Panc1 (cell line): ENCODE measurements at places on chromosomes 1 and 21.

DNA sequence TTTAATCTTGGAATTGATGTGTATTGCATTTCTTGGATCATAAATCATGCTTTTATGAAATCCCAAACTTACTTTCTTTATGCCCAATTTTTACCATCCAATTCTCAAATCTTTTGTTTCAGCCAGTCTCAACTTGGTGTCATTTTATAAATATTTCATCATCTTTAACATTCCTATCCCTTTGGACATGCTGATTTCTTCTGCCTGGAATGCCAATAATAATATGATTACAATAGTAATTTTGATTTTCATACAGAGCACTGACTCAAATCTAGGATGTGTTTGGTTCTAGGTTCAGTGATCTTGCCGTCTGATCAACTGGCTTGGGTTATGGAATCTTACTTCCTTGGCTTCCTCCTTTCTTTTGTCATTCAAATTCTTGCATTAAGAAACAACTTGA is 12.8 kb downstream of the RRP15 start:
- no peak for DNase-seq

DNA sequence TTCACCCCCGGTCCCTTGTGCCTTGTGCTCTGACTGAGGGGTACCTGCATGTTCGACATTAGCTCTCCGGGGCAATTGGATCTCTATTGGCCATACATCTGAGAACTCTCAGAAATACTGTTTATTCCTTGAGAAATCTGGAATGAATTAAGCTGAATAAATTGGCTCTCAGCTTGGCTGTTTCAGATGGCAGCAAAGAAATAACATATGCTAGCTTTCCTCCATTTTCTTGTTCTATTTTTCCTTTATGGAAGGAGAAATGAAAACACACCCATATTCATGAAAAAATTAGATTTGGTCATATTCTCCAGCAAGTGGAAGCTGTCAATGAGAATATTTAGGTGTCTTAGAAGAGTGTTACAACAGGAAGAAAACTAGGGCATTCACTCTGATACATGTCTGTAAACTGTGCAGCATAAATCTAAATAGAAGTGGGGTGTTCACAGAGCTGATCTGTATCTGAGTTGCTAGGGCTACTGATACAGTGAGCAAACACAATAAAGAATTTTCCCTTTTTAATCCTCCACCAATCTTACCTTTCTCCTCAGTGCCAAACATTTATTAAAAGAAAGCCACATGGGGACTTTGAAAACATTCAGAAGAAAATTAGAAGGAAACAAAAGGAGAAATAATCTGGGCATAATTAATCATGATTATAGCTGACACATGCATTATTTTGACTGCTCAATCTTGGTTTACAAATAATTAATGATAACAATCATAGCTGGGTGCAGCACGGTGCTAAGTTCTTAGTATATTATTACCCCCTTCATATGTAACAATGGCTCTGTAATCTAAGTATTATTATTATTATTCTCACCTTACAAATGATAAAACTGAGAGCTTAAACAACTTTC is 671.9 kb upstream of the USP24 start:
- no peak for DNase-seq

DNA sequence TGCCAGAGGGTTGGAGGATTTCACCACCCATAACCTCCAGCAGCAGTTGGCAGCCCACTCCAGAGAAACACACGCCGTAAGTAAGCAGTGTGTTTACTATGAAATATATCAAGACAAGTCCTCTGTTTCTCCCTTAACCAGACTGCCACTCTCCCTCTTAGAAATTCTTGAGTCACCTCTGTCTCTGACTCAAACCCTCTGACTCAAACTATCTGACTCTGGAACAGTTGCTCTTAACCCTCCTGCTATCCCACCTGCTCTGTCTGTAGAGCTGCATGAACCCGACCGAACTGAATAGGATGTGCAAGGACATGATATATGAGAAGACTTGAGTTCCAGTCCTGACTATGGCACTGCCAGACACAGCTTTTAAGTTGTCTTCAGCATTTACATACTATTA is 14.1 kb downstream of the INPP5B start:
- peak; percentile 59 for DNase-seq

DNA sequence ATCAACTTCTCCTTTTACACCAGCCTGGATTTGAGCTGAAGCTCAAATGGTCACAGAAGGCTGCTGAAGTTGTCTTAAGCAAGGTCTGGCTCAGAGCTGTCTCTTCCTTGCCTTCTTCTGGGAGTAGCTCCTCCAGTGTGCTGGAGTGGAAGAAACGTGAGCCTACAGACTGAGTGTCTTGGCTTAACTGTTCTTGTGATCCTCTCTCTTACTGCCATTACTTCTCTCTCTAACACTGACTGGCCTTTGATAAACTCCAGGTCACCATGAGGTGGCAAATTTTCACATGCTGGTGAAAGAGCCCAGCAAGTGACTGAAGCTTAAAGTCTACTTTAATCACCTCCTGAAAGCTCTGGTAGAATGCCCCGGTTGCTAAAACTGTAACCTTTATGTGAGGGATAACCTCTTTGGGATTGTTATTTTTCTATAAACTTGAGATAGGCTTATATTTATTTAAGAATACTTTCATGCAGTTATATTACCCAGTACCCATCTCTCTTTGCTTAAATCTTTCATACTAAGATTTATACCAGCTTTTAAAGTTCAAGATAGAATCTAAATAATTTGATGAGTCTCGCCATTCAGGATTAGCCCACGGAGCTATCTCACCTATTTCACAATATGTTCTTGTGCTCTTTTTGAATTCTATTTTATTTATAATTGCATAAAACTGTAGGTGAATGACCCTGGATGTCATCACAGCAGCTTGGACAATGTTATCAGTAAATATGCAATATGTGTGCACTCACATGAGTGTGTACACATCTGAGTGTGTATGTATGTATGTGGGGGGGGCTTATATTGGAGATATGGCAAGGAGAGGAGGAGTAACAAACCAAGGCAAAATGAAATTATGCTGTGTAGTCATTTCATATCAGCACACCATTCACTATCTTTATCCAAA is 924.0 kb downstream of the LTN1 start:
- no peak for DNase-seq

GRCh38 chr1:15212954-15213291 is 34.1 kb upstream of the FHAD1 start:
- no peak for DNase-seq

- DNase-seq: no peak
Measured at GRCh38 chr1:171397851-171398469, 84.0 kb downstream of the FMO4 start.

GRCh38 chr1:71634159-71634558 is 553.3 kb upstream of the ZRANB2 start:
- no peak for DNase-seq

DNA sequence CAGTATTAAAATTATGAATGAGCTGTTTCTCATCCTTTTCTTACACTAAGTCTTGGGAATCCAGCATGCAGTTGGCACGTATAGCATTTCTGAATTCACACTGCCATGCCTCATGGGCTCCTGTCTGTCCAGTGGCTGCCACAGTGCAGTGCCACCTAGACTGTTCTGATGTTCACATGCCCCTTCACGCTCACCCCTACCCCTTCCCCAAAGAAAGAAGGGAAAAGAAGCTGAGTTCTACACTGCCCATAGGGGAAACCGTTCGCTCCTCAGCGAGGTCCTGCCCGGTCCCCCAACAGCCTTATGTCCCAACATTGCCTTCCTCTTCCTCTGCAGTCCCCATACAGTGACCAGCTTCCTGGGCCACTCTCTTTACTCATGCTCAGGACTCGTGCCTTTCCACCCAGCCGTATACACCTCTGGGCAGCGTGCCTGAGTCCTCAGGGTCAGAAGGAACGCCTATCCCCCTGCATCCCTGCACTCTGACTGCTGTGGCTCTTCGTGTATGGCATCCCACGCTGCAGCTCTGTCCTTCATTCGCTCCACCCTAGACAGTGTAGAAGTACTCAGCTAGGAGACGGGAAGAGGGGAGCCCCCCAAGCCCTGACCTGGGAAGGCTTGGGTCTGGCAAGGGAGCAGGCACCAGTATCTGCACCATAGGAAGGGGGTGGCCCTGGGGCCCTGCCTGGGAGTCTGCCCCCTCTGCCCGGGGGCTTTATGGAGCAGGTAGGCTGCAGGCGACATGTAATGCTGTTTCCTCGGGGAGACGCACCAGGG is 24.1 kb upstream of the ARF1 start:
- no peak for DNase-seq

DNA sequence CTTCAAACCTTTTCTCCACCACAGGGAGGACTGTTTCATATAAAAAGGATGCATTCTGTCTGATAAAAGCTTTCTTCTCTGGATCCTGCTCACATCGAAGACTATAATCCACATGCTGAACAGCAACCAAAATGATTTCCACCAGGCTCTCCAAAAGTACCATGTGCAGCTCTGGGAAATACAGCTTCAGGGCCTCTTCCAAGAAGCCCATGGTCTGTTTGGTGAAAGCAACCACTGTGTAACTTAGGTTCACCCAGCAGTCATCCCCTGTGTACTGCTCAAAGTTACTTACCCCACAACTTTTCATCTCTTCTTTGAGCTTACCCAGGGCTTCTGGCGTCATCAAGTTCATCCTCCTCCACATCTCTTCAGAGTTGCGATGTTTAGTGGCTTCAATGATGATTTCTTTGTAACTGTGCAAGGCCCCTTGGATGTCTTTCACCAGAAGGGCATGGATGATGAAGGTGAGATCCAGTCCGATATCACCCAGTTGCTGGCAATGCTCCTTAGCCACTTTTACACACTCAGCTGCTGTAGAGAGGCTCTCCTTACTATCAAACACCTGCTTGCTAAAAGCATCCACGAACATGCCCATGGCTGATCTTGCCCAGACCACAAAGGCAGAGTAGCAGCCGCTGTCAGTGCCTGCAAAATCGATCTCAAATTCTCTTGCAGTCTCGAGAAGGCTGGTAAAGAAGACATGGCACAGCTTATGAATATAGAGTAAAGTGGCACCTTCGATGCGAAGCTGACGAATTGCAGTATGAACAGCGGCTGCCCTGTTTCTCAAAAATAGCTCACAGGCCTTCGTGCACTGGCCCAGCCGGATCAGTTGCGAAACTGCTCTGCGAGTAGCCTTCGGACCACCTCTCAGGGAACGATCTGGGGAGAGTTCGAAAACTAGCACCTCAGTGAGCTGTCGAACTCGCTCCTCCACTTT is 1.7 kb downstream of the EXOC8 start:
- DNase-seq: no peak
